Mammary epithelial cell (primary cell): ENCODE measurements at places on chromosomes 6 and 20.

DNA sequence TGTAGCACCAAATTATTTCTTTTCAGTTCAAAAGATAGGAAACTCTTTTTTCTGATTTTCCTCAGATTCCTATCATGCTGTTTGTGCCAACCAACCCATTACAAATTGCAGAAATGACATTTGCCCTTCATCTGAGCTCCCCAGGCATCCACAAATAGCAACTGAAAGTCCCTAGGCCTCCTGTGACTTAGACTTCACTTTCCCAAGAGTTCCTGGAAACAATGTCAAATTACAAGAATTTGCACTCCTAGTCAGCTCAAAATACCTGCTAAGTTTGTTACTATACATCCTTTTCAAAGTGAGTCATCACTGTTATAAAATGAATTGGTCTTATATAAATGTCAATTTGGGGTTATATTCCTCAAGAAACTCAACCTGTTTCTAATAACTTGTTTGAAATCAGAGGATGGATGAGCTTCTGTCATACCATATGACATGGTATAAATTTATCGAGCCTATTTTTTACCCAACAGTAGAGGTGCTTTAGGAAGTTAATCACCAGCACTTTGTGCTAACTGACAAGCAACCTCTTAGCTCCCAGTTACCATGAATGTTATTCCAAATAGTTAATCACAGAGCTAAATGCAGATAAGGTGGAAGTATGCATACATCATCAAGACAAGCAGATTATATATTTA lies 256.5 kb downstream of the HACE1 start:
- no peak for DNase-seq

DNA sequence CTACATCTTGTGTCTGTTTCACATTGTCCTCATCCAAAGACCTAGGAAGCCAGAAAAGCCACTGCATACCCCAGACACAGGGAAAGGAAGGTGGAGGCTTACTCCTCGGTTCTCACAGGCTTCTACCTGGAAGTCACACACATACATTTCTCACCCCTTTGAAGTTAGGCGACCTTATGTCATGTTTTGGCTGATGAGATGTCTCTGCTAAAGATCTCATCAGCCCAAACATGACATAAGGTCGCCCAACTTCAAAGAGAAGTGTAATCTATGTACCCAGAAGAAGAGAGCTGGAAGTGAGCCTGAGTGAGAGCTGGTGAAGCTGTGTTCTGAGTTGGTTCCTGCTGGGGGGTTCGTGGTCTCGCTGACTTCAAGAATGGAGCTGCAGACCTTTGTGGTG lies 47.5 kb upstream of the SLC22A23 start:
- DNase-seq = no peak

DNA sequence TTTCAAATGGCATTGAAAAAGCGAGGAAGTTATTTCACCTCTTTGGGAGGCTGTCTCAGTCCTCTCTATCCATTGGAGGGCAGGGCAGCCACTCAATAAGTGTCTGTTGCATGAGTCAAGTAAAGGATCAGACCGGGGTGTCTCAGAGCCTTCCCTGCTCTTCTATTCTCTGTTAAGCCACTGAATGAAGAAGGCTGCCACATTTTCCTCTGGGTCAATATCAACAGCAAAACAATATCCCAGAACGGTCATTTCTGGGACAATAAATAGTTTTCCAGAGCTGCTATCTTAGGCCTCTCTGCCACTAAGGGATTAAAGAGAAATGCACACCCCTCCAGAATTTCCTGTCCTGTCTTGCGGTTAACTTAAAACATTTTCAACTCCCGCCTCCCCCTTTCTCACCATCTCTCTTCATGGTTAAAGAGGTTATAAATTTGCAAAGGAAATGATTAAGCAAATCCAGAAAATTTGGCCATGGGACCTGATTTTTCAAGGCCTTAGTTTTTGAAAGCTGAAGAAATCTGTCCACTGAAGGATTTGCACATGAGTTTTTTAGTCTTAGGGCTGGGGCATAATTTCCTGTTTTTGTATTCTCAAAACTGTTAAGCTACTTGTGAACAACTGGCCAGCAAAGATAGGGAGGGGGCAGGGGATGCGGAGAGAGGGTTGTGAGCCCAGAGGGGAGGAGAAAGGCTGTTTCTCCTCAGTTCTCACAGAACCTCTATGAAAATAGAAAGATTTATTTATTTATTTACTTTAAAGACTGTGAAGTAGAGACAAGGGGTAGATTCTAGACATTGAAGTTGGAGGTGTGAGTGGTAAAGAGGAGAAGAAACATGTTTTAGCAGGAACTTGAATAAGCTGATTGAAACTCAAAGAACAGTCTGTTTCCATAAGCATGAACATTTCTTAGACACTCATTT lies 135.7 kb downstream of the BCAS1 start:
- DNase-seq = peak; percentile 78

DNA sequence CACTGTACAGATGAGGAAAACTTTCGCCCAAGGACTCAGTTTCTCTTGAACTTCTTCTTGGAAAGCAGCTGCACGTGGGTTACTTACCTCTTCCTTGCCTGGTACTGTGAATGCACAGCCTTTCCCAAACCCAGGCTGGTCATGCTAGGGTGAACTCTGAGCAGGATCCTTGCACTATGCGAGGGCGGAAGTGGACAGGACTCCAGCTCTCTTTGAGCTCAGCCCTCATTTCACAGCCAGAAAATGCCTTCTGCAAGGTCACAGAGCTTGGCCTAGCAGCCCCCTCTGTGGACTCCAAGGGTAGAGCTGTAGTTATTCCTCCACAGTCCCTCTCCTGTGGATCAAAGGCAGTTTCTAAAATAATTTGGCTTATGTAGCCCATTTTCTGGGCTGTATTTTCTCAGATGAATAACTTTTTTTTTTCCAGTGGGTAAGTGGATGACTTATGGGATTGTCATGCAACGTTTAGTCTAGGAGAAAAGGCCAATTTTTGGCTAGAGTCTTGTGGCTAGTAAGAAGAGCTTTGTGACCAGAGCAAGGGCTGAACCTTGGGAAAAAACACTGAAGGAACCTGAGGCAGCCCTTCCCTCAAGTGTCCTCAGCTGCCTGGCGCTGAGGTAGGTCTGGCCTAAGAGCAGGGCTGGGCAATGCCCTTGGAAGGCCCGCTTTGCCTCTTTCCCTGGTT lies 172.7 kb downstream of the SCP2D1 start:
- DNase-seq = no peak

- DNase-seq = no peak
Measured at GRCh38 chr6:14091339-14091978, 26.1 kb upstream of the CD83 start.

DNA sequence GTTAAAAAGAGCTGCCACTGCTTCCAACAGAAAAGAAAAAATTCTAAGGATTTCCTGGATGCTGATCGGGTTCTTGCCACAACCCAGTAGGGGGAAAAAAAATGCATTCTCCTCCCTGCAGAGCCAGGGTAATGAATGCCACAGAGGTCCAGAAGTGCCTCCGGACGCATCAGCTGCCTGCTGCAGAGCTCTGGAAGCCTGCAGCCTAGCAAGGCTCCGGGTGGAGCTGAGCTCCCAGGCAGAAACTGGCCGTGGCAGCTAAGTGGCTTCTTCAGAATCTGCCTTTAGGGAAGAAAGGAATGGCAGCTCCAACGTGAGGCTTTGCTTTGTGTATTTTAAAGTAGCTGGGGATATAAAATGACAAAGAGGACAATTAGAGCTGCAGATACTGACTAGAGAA lies 155.0 kb downstream of the CFAP61 start:
- DNase-seq = no peak

DNA sequence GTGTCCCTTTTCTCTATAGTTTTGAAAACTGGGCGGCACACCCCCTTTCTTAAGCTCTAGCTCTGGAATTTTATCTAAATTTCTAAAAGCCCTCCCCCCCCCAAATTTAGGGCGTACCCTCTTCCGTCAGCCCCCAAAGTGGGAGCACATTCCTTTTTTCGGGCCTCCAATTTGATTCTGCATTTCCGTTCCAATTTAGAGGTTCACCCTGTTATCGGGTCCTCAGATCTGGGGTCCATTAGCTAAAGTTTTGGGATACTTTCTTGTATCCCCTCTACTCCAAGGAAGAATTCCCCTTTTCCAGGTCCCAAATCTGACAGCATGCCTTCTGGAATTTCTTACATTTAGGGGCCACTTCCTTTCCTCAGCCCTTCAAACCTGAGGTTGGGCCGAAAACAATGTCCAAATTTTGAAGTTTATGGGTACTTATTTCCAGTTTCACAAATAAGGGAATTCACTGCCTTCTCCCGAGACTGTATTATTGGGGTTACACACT lies 796 bp downstream of the PHF20 start:
- DNase-seq = no peak
